ENCODE measurements at places on chromosomes 7 and 10.

GRCh38 chr10:69952069-69952800 is 100.4 kb upstream of the MACROH2A2 start:
- DNase-seq: no peak

DNA sequence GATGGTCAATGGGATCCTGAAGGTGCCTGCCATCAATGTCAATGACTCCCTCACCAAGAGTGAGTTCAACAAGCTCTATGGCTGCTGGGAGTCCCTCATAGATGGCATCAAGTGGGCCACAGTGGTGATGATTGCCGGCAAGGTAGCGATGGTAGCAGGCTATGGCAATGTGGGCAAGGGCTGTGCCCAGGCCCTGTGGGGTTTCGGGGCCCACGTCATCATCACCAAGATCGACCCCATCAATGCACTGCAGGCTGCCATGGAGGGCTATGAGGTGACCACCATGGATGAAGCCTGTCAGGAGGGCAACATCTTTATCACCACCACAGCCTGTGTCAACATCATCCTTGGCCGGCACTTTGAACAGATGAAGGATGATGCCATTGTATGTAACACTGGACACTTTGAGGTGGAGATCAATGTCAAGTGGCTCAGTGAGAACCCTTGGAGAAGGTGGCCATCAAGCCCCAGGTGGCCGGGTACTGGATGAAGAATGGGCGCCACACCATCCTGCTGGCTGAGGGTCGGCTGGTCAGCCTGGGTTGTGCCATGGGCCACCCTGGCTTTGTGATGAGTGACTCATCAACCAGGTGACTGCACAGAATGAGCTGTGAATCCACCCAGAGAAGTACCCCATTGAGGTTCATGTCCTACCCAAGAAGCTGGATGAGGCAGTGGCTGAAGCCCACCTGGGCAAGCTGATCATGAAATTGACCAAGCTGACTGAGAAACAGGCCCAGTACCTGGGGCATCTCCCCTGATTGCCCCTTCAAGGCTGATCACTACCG is 63.0 kb upstream of the ANTXRL start:
- no peak for DNase-seq

GRCh38 chr10:75828413-75828812 is 397.0 kb downstream of the LRMDA start:
- no peak for DNase-seq

GRCh38 chr7:89994483-89994882 is 159.8 kb upstream of the STEAP1 start:
- DNase-seq: no peak

GRCh38 chr7:139033346-139034114 is 2.3 kb downstream of the ZC3HAV1L start:
- DNase-seq: no peak

DNA sequence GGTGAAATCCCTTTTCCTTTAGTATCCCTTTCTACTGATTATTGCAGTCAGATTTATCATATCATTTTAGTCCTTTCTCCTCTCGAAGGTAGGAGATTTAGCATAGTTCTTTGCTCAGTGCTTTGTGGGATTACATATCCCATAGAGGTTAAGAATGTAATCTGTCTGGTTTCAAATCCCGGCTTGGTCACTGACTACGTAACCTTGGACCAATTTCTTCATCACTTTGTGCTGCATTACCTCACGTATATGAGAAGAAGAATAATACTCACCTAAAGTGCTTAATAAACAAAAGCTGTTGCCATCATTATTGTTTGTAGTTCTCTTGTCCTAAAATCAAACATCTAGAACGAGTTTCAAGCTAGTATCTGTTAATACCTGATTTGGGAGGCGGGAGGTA is 74.0 kb downstream of the KMT2E start:
- no peak for DNase-seq

GRCh38 chr7:41005374-41005901 is 697.5 kb downstream of the INHBA start:
- DNase-seq: no peak
